GM23248 (cell line): ENCODE measurements at places on chromosomes 16 and 17. TPM values are rescaled to one million over a fixed set of nuclear protein-coding genes. Genes with fewer than 3 reads are reported as not detected.

NPIPB2 gene
- total RNA-seq = 0.65 TPM in 1 of 2 replicates, not detected in the other

ENPP7 gene
- total RNA-seq = not detected in 2 replicates

CCL7 gene
- total RNA-seq = 4.9 and 7.3 TPM in 2 replicates

KRT35 gene
- total RNA-seq = not detected in 2 replicates

FAAP100 gene
- 44.9 and 45.5 TPM in 2 replicates for total RNA-seq

DNAI2 gene
- total RNA-seq = not detected in 2 replicates

GRAP gene
- not detected in 2 replicates for total RNA-seq

ABCC12 gene
- not detected in 2 replicates for total RNA-seq
